ENCODE measurements at places on chromosomes 2 and 18.

GRCh38 chr2:238925281-238925680, 77.4 kb downstream of the TWIST2 start:
- DNase-seq: no peak

GRCh38 chr2:152622219-152622618, 95.0 kb downstream of the PRPF40A start:
- DNase-seq: no peak

- no peak for DNase-seq
These were observed 36.9 kb downstream of the ATP9B start for GRCh38 chr18:79106084-79106483.

- no peak for DNase-seq
These were observed 5.2 kb downstream of the FHOD3 start for GRCh38 chr18:36302676-36303075.

DNA sequence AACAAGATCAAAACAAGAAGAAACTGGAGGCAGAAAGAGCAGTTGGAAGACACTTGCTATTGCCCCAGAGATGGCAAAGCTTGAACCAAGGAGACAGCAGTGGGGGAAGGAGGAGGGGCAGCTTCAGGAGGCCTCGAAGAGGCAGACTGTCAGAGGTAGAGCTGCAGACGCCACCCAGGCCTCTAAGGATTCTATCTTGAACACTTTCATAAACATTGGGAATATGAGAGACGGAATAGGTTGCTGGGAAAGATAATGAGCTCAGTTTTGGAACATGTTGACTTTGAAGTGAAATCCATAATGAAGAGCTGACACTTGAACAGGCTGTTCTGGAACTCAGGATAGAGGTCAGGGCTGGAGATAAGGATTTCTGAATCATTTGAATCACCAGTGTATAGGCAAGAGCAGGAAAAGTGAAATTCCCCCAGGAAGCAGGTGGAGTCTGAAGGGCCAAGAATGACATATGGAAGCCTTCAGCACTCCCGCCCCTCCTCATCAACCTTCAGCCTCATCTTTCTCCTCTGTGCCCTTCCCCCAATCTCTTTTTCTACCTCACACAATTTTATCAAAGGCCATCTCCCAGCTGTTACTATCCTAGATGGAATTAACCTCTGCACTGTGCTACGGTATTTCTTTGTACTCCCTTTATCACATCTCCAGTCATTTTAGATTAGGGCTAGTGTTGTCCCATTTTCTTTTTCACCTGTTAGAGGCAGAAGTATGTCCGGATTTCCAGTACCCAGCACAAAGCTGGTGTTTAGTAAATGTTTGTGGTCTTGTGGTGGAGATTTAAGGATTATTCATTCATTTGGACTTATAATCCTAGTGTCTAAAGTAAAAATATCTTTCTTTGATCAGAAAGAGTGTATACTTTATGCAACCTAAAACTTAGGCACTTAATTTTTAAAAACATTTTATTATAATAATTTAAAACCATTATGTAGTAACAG, 47.5 kb upstream of the RTN4 start:
- DNase-seq: peak; percentile 54

Data from retinal pigment epithelial cell (primary cell).